Ovary (tissue), 10 donors: ENCODE measurements at places on chromosomes 6 and 20. TPM values are rescaled to one million over a fixed set of nuclear protein-coding genes. Genes with fewer than 3 reads are reported as not detected.
A peak's percentile ranks its signal among the peaks of the same experiment; 100 is the strongest.

DNA sequence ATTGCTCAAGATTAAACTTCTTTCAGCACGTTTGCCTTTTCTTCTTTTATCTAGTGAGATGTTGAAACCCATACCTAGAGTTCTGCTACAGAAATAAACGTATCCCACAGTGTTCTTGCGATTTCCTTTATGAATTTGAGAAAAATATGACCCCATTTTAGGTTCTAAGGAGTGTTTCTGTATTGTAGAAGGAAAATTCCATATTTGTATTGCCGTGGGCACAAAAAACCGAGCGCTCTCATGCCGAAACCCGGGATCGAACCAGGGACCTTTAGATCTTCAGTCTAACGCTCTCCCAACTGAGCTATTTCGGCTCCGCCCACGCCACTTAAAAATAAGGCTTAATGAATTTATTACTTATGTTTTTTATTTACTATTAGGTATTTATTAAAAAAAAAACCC, 23.7 kb downstream of the ZNF311 start:
- peak; percentile 56 for DNase-seq

DNA sequence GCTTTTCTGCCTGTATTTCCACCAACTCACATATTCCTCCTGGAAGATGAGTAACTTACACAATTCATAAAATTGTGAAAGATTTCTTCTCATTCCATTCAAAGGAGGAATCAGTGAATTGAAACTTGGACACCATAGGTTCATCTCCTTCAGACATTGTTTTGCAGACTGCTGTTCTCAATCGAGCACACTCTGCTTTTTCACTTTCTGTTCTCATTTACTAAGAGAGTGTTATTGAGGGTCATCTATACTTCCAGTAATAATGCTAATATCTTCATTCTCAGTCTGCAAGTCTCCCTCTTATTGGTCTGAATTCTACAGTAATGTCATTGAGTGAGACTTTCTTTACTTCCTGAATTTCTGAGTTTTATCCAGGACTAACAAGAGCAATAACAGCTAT, 67.5 kb upstream of the FUT9 start:
- no peak for DNase-seq

GRCh38 chr6:152566103-152566875, 70.9 kb downstream of the SYNE1 start:
- DNase-seq: peak; percentile 63

PROKR2 gene
- not detected for total RNA-seq

CALHM6 gene
- total RNA-seq: 3.0 TPM

C20orf141 gene
- total RNA-seq: not detected
